Stimulated activated CD8-positive, alpha-beta memory T cell treated with anti-CD3 and anti-CD28 coated beads, Interleukin-4, amount 100 ng/mL, for 1 hour (primary cell): ENCODE measurements at places on chromosomes 3 and 15.

- peak; percentile 22 for DNase-seq
Measured at GRCh38 chr3:177358091-177358976, 161.1 kb upstream of the TBL1XR1 start.

- DNase-seq = no peak
Measured at GRCh38 chr15:73385205-73385604, 16.4 kb upstream of the HCN4 start.

DNA sequence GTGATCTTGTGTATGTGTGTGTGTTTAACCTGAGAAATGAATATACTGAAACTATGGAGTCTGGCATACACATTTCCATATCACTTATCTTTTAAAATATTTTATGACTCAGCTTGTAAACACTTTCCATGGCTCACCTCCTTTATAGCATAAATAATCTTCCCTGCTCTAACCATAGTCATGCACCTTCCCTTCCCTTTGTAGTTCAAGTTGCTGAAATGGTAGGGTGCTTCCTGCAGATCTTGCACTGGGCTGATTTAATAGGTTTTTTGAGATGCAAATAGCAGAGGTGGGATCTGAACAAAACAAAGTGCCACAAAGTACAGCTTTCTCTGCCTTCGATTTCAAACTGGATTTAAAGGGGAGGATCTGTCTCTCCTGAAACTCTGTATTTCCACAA lies 712.7 kb upstream of the LMCD1 start:
- DNase-seq = no peak

DNA sequence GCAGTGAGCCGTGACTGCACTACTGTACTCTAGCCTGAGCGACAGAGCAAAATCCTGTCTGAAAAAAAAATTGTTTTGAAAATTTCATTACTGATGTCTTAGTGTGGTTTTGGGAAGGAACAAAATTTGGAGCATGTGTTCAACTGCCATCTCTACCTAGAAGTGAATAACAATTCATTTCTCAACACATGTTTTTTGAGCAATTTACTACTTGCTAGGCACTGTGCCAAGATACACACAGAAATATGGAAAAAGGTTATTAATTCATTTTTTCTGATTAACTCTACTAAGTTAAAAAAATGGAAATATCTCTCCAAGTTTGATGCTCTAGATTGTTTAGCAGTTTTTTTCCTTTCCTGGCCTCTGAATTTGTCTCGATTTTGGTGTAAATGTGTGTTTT lies 5.2 kb upstream of the TCF12 start:
- DNase-seq = no peak

GRCh38 chr3:15726043-15726442 lies 71.7 kb downstream of the ANKRD28 start:
- no peak for DNase-seq

- DNase-seq = no peak
Measured at GRCh38 chr3:147493666-147494065, 84.5 kb downstream of the ZIC1 start.

DNA sequence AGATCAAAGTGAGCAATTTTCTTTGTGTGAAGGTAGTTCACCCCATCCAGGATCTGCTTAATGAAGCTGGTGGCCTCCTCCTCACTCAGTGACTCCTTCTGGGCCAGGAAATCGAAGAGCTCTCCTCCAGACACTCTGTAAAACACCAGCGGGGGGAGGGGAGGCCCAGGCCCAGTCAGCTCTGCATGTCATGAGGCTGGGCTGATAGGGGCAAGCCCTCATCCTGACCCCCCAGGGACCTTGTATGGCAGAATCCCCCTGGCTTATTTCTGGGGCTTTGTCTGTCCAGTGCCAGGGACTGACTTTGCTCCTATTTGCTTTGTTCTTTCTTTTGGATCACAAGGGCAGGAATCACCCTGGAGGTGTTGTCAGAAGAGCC lies 74.9 kb downstream of the DAPK2 start:
- no peak for DNase-seq

GRCh38 chr3:113241292-113242095 lies 30.1 kb downstream of the BOC start:
- DNase-seq = no peak
